ENCODE measurements at places on chromosomes 7 and 10.

GRCh38 chr10:76274933-76275332, 843.5 kb downstream of the LRMDA start:
- DNase-seq: no peak

DNA sequence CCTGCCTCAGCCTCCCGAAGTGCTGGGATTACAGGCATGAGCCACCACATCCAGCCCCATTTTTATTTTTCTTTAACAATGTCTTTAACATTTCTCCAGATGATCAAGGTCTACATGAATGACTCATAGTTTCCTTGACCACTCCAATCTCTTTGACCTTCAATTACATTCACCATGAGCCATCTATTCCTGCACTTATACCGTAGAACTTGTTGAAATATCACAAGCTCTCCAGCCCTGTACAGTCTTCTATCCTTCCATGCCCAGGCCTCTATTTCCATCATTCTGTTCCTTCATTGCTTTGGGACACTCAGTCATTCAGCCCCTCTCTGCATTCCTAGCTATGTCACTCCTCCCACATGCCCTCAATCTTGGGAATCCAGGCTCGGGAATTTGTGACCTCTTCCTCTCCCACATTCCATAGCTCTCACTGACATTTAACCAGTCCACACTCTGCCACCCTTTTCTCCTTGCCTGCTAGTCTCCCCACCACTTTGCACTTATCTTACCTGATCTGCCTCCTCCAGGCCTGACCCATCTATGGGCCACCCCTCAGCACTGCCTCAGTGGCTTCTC, 151.8 kb upstream of the STK17A start:
- no peak for DNase-seq

- DNase-seq: no peak
These were observed 427.8 kb upstream of the ZMIZ1 start for GRCh38 chr10:78640796-78641636.

DNA sequence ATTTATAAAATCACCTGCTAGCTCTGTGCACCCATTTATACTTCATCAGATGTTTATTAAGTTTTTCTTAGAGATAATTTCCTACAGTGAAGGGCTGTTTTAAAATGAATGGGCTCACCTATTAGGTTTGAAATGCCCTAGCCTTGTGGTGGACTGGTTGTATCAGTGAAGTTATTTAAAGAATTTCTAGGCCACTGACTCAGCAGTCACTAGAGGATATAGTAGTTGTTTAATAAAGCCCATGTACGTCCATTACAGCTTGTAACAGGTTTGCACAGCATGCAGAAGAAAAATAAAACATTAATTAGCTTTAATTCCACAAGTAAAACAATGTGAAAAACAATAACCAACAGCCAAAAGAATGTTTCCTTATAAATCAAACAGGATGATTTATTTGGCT, 128.0 kb downstream of the RSU1 start:
- DNase-seq: no peak

GRCh38 chr10:86225103-86225782, 141.4 kb downstream of the GRID1 start:
- DNase-seq: peak; percentile 9

DNA sequence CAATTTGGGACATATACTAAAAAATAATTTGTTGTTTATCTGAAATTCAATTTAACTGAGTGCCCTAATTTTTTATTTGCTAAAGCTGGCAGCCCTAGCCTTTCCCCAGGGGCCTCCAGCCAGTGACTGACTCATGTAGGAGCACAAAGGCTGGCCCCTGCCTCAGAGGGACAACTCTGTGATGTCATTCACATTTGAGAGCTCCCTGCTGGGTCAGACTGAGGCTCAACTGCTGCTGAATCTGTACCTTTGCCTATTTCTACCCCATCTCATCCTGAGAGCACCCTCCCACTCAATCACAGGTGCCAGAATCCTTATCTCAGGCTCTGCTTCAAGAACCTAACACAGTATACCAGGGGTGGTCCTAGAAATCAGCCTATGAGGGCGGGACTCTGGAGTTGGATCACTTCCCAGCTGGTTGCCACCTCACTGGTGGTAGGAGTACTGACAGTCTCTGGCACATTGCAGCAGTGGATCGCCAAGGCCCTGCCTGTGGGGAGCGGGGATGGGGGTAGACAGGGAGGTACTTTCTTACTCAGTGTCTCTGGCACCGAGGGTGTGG, 11.6 kb downstream of the GCK start:
- no peak for DNase-seq

GRCh38 chr10:102758240-102758932, 14.6 kb downstream of the WBP1L start:
- no peak for DNase-seq

GRCh38 chr7:128452552-128452951, 3.1 kb upstream of the HILPDA start:
- DNase-seq: no peak

DNA sequence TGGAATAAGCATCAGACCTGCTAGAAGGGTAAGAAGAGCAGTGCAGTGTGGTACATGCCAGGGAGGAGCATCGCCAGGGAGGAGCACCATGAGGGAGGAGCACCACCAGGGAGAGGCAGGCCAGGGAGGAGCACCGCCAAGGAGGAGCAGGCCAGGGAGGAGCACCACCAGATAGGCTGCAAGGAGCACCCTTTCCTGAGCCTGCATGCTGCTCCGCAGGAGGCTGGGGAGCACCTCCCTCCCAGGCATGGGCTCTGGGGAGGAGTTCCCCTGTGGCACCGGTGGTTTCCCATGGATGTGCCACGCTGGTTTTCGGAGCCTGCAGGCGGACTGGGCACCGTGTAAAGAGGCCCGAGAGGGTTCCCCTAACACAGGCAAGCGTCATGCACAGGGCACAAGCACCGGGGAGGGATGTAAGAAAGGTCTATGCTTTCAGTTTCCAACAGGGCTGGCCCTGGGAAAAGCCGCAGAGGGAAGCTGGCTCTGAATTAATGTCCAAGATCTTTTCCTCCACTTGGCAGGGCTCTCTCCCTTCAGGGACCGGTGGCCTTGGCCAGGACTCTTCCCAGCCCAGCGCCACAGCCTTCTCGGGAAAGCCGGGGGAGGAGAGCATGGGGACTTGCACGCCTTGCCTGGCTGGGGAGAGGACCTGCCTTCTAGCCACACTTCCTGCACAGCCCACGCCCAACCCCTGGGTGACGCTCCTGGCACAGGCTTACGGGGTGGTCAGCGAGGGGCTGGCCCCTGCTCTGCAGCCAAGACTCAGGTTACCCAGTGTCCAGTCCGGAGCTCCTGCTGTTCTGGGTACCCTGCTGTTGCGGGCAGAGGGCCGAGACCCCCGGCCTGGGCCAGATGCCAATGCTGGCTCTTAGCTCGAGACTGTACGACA, 11.5 kb upstream of the GPER1 start:
- DNase-seq: peak; percentile 61

- no peak for DNase-seq
These were observed 19.1 kb downstream of the MCMBP start for GRCh38 chr10:119853574-119853973.

DNA sequence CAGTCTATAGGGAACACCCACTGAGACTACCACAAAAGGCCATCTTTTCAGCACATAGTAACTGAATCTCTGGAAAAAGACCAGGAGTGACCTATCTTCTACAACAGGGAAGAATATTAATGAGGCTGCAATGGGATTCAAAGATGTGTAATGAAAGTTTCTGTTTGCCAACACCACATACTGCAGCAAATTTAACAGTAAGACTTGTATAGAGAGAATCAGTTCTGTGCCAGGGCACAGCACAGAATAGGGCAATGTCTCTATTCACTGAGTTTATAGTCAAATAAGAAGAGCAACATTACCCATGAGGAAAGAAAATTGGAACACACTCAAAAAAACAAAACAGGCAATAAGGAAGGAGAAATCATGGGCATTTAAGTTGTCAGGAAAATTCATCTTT, 91.4 kb upstream of the PTN start:
- no peak for DNase-seq

DNA sequence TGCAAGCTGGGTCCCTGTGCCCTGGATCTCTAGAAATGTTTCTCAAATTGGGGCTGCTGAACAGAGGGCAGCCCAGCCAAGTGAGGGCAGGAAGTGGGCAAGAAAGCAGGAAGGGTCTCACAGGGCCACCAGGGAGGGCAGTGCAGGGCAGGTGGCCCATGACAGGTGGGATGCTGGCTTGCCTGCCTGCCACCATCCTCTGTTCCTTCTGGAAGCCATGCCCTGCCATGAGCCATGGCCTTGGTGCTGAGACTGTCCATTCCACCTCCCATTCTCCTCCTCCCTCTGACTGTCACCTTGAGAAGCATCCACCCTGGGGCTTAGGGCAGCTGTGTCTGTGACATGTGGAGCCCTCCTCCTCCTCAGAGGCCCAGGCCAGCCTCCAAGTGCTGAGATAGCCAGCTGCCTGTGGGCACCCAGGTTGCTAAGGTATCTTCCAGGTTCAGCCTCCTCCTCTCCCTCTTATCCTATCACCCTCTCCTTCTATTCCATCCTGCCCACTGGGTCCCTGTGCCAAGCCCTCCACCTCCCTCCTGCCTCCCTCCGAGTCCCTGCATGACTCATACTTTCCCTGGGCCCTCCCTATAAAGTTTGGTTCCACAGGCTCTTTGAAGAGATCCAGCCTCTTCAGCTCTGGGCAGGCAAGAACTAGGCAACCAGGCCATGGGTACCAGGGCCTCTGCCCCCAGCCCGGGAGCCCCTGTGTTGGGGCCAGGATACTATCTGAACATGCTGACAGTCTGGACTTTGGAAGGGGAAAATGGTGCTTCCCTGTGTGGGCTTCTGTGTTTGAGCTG, 1.3 kb downstream of the VSIR start:
- DNase-seq: peak; percentile 78

GRCh38 chr7:66845379-66846095, 75.5 kb upstream of the TMEM248 start:
- DNase-seq: no peak

- DNase-seq: no peak
These were observed 31.8 kb downstream of the CHST3 start for GRCh38 chr10:71995887-71996575.

GRCh38 chr7:138919911-138920310, 61.3 kb downstream of the KIAA1549 start:
- DNase-seq: no peak

Data from mammary epithelial cell (primary cell).